Activated CD4-positive, alpha-beta T cell treated with anti-CD3 and anti-CD28 coated beads for 24 hours (primary cell): ENCODE measurements at places on chromosomes 16 and 17.

DNA sequence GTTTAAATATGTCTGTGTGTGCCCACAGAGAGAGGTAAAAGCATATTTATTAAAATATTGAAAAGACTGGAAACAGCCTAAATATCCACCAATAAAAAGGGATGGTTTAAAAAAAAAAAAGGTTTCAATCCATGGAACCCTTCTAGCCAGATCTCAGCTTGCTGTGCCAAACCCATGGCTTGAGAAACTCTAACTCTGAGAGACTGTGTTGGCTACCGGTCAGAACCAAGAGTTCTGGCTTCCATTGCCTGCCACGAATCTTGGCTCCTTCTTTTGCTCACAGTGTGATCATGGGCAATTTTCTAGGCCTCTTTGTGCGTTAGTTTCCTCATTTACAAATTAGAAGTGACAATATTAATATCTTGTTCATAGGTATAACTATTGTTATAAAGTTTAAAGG, 201.3 kb upstream of the IRX3 start:
- no peak for DNase-seq

GRCh38 chr16:85365120-85365519, 248.0 kb upstream of the GSE1 start:
- DNase-seq: no peak

- DNase-seq: no peak
Measured at GRCh38 chr17:79627184-79627765, 16.4 kb upstream of the RBFOX3 start.

- no peak for DNase-seq
Measured at GRCh38 chr16:77307426-77308162, 108.4 kb downstream of the SYCE1L start.

DNA sequence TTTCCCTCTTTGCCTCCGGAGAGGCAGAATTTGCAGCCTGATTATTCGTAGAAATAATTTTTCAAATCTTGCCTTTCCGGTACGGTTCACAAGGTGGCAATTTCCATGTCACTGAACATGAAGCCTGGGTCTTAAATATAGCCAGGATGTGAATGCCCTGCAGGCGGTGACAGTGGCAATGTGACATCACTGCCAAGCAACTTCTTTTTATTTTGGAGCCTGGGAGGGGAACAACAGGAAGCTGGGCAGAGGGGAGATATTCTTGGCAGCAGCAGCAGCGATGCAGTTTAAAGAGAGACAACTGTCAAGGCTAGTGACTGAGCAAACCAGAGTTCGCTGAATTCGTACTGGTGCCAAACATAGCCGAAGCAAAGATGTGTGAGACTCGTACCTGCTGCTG, 171.1 kb downstream of the SNX29 start:
- no peak for DNase-seq

- no peak for DNase-seq
Measured at GRCh38 chr17:56416682-56417351, 176.7 kb upstream of the NOG start.

DNA sequence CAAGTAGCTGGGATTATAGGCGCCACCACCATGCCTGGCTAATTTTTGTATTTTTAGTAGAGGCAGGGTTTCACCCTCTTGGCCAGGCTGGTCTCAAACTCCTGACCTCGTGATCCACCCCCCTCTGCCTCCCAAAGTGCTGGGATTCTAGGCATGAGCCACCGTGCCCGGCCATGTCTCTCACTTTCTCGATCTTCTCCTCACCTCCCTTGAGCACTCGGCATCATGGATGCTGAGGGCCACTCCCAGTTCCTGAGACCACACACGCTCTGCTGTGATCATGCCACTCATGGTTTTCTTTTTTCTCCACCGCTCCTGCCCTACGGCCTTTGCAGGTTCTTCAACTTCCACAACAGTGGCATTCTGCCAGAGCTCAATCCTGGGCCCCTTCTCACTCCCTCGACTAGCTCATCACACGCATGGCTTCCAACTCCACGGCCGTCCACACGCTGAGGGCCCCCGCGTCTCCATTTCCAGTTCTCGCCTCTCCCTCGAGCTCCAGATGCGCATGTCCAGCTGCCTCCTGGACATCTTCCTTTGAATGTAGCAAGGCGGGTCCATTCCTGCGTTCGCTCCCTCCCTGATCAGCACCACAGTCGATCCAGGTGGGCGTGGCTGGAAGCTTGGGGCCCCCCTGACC, 5.5 kb upstream of the NCBP3 start:
- no peak for DNase-seq

GRCh38 chr17:42103221-42103954, 5.1 kb upstream of the ZNF385C start:
- no peak for DNase-seq

DNA sequence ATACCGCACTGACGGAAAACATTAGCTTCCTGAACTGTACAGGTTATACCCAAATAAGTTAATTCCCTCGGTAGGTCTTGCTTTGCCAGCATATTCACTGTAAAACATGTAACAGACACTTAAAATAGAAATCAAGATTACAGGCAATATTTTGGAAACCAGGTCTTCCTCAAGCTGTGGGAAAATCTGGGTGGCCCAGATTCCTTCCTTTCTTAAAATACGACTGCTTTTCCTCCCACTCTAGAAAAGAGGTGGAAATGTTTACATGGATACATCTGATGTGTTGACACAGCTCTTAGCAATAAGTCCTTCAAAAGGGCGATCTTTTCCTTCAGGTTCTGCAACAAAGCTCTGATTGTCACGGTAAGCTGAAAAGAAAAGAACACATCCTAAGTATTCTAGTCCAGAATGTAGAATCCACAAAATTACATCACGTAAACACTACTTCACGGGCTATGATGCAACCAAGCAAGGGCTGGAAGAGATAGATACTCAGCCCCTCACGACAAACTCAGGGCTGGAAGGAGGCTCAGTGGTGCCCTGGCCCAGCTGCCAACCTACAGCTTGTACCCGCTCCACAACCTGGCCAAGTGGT, 18.4 kb downstream of the STX8 start:
- DNase-seq: no peak

- no peak for DNase-seq
Measured at GRCh38 chr17:61393904-61394629, 5.6 kb upstream of the TBX2 start.

- DNase-seq: no peak
Measured at GRCh38 chr17:34146440-34147043, 108.5 kb upstream of the CCL2 start.

GRCh38 chr17:67990909-67991308, 5.4 kb downstream of the C17orf58 start:
- no peak for DNase-seq

GRCh38 chr16:89297910-89298545, 80.5 kb downstream of the ZNF778 start:
- DNase-seq: no peak

- DNase-seq: no peak
Measured at GRCh38 chr16:50626868-50627267, 54.2 kb downstream of the SNX20 start.
